ENCODE measurements at places on chromosomes 1 and 21.

DNA sequence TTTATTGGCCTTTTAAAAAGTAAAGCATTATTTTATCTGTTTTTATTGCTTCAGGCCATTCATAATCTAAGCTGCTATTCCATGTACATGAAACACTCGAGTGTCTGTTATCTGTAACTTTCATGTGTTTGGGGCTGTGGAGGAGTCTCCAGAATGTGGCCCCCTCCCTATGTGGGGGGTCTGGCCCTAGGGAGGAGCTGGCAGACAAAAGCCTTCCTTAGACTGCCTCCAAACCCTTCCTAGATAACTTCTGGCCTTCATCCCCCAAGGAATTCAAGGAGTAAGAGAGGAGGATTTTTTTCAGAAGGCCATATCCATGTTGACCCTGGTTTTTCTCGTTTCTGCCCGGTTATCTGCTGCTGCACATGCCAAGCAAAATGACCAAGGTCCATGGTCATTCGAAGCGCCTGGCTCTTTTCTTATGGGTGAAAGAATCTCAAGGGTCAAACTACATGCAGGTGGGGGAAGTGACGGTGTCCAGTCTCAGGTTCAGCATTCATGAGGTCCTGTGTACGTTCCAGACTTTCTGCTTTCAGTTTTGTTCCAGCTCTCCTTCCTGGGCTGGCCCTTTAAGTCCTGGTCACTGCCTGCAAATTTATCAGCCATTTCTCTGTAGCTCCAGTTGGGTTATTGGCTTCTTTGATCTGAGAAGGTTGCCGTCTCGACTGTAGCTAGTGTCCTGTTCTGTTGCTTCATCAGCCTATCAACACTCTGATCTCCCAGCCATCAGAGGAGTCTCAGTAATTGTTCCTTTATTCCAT is 8.3 kb downstream of the TENT5C start:
- no peak for DNase-seq

DNA sequence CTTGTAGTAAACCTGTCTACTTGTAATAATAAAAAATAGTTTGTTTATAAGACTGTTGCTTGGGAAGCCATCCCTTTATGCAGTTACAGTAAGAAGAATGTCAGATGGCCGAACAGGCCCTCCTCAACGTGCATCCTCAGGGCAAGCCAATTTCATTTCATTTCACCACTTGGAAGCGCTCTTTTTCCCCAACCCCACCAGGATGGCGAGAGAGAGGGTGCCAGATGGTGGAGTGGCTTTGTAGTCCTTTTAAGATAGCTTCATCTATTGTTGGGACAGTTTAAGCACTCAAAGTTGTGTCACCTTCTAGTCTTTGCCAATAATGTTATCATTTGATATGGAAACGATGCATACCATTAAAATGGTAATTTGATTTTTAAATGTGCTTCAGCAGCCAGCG is 356.3 kb upstream of the CAMK1G start:
- no peak for DNase-seq

- DNase-seq = no peak
These were observed 103.2 kb upstream of the SLC25A33 start for GRCh38 chr1:9435854-9436640.

DNA sequence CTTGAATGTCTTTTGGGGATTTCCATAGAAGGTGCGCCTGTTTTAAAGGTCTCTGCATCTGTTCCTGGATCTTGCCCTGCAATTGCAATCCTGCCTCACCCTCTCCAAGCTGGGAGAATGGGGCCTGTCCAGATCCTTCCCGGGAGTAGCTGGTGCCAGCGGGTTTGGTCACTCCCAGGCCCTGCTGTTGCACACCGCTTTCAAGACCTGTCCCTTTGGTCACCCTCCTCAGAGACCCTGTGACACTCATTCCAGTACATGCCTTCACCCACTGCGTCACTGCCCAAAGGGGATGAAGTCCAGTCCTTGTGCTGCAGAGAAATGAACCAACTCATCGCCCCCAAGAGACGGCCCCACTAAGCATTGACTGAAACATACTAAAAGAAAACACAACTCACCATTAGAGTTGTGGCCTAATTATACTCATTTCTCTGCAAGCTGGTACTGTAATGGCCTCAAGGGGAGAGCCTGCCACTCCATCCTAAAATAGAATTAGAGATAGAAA is 1.9 kb upstream of the IRF2BP2 start:
- DNase-seq = no peak

DNA sequence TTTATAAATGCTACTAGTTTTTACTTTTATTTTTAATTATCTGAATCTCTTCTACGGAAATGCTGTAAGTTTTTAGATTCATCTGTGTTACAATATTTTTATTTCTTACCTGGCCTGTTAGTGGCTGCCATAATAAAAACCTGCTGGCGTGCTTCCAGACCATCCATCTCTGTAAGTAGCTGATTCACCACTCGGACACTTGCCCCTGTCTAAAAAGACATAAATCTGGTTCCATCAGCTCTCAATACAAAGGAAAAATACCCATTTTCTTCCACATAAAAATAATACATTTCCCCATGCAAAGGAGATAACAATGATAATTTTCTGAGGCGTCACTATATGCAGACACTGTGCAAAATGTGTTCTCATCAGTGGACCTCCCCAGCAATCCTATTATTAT is 62.0 kb downstream of the NVL start:
- DNase-seq = no peak

GRCh38 chr1:10941891-10942541 is 70.4 kb upstream of the TARDBP start:
- peak; percentile 63 for DNase-seq

DNA sequence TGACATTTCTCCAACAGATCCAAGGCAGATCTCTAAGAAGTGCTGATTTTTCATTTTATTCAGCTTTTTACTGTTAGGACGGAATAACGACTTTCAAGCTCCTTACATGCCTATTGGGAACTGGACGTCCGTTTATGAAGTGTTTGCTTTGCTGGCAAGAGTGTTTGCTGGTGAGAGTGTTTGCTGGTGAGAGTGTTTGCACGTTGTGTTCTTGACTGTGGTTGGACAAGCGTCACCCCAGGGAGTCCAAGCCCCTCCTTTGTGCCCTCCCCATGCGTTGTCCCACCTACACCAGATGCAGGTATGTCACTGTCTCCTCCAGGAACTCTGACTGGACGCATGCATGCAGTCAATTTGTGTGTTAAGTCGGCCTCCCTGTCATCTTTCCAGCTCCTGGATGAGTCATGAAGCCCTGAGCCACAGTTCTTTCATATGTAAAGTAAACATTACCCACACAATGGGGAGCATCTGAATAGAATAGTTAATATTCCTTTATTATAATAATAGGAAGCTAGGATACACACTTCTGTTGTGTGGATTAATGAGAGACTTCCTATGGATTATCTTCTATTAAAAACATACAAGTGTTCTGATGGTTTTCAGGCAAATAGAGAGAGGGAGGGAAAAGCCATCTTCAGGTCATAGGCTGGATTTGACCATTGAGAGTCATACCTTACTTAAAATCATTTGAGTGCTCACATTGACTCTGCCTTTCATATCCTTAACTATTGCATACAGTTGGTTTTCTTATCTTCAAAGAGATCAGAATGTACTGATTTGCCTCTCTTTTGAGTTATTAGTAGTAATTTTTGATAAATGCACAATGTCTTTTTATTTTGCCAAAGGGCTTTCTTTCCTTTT is 119.2 kb downstream of the GALNT2 start:
- peak; percentile 47 for DNase-seq

GRCh38 chr1:203629507-203630082 is 3.0 kb downstream of the ATP2B4 start:
- peak; percentile 76 for DNase-seq

GRCh38 chr1:209513226-209513625 is 70.3 kb upstream of the CAMK1G start:
- no peak for DNase-seq

GRCh38 chr1:44024031-44024902 is 7.0 kb downstream of the SLC6A9 start:
- no peak for DNase-seq

DNA sequence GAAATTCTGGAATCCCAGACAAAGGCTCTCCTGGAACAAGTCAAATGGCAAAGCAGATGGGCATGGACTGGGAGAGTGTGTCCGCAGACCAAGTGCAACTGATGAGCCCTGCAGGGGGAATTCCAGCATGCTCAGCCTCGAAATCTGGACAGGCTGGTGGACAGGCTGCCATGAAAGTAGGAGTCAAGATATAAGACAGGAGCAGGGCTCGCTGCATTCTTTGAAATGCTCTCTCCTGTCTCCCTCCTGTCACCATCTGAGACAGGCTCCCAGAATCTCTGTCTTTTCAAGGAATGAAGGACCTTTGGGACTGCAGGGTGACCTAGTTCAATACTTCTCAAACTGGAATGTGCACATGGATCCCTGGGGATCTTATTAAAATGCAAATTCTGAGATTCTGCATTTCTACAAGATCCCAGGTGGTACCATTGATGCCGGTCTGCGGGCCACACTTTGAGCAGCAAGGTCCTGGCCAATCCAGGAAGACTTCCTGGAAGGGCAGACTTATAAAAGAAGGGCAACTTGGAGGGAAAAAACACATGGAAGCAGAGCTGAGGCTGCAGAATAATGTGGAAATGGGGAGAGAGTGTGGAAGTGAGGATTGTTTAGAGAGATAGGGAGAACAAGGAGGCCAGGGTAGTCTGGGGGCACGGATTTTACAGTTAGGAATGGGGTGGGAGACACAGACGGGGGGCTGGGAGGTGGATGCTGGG is 29.8 kb downstream of the TNNT2 start:
- DNase-seq = no peak

DNA sequence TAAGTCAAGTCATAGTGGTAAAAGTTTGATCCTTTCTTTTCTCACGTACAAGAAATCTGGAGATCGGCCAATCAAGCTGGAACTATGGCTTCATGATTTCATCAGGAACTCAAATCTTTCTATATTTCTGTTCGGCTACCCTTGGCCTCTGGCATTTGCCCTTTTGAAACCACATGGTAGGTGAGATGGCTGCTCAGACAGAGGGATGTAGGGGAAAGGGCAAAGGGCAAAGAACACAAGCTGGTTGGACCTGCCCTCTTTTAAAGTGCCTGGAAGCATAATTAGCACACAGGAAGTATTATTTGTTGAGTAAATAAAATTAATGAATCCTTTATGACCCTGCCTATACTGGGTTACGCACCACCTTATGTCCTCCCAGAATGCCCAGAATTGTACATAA is 11.5 kb upstream of the RGS1 start:
- DNase-seq = no peak

DNA sequence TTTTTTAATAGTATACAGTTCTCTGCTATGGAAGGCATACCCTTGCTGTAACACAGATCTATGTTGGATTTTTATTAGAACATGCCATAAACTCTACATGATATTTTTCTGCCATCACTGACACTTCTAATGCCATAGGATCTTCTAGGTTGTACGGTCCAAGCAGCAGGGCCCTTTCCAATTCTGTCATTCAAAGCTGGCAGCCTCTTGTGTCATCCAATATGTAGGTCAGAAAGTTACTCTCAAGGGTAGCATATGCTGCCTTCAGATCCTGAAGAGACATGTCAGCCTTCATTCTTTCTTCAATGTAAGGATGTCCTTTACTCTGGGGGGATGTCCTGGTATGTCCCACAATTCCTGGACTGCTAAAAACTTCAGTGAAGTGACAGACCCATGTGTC is 629.2 kb upstream of the USP24 start:
- DNase-seq = no peak

GRCh38 chr21:41445465-41445862 is 19.4 kb downstream of the MX1 start:
- no peak for DNase-seq

DNA sequence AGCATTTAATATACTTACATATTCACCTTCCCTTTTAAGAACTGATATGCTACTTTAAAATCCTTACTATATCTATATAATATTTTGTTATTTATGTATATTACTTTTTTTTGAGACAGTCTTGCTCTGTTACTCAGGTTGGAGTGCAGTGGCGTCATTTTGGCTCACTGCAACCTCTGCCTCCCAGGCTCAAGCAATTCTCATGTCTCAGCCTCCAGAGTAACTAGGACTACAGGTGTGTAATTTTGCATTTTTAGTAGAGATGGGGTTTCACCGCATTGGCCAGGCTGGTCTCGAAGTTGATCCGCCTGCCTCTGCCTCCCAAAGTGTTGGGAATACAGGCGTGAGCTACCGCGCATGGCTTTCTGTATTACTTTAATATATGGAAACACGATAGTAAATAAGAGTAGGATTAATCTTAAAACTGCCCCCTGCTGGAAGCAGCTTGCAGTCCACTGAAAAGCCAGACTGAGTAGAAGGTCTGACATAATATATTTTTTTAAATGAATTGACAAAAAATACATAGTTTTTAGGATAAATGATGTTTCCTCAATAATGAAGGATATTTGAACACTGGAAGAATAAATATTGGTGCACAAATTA is 24.4 kb downstream of the RCAN3 start:
- no peak for DNase-seq

DNA sequence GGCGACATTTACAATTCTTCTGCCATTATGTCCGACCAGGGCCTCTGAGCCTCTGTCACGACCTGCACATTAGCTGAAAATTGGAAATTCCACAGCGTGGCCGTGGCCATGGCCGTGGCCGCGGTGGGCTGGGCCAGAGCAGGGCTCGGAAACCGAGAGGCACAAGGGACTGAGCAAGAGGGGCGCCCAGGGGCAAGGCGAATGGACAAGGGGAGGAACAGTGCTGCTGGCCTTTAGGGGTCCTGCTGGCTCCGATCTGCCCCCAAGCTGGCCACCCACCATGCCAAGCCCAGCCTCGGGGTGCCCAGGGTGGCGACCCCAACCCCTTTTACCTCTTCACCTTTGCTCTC is 75.0 kb downstream of the TAS1R2 start:
- DNase-seq = no peak

- no peak for DNase-seq
These were observed 43.3 kb downstream of the DHRS3 start for GRCh38 chr1:12574757-12575139.

- DNase-seq = no peak
These were observed 373.9 kb downstream of the VAV3 start for GRCh38 chr1:107590900-107591622.

DNA sequence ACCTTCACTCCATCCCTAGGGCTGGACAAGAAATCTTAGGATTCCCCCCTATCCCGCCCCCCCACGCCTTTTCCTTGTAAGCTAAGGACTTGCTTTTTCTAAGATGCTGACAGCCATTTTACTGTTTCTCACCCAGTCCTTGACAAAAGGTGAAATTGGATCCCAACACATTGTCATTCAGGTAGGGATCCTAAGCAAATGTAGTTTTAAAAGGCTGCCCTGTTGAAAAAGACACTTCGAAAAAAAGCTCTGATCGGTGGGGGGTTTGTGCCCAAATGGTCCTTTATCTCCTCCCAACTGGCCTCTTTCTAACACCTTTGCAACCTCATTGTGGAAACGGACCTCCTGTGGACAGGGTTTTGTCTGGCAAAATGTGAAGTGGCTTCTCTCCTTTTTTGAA is 2.9 kb downstream of the CACHD1 start:
- no peak for DNase-seq

GRCh38 chr1:51729824-51730301 is 113.0 kb downstream of the OSBPL9 start:
- no peak for DNase-seq

DNA sequence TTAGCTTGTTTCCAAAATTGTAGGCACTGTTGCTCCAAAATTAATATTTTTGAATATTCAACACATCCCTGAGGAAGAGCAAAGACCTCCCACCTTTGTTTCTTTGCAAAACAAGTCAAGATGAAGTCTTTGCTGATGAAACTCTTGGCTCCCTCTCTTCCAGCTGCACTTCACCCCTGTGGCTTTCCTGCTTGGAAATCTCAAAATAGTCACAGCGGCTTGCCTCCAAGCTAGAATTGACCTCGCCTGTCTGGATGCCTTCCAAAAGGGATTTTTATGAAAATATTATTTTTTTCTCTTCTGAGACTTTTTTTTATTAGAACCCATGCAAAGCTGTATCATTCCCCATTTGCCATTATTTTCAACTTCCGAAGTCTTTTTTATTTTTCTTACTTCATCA is 71.1 kb upstream of the MROH9 start:
- DNase-seq = no peak
